ENCODE measurements at places on chromosomes 7 and 10.

DNA sequence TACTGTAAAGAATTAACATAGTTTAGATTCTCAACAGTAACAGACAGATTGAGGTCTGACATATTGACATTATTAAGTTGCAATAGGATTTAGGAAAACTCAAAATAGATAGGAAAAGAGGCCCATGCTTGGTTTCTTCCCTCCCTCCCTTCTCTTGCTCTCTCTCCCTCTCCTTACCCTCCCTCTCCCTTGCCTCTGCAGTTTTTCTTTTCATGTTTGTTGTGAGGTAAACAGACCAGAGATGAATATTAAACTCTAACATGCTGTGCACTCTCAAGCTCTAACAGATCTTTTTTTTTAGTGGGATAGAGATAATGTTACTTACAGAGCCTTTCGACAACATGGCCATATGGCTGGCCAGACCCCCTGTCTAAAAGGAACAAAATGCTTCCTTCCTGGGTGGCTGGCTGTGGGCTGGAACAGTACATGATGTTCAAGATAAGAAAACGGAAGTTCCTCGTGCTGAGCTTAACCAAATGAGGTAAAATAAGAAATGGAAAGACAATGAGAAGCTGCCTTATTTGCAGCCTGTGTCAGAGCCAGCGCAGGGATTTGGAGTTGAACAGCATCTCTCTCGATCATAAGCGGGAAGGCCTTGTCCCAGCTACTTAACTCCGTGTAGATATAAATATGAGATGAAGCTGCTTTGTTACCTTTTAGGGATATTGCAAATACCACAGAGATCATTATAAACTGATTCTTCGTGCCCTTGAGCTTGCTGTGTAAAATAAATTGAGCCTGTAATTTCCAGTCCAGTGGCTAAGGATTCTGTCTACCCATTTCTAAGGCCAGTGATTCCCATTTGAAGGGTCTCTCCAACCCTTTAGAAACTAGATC lies 391.9 kb upstream of the NPVF start:
- DNase-seq = no peak

GRCh38 chr10:130807096-130807495 lies 504.4 kb downstream of the TCERG1L start:
- DNase-seq = no peak

DNA sequence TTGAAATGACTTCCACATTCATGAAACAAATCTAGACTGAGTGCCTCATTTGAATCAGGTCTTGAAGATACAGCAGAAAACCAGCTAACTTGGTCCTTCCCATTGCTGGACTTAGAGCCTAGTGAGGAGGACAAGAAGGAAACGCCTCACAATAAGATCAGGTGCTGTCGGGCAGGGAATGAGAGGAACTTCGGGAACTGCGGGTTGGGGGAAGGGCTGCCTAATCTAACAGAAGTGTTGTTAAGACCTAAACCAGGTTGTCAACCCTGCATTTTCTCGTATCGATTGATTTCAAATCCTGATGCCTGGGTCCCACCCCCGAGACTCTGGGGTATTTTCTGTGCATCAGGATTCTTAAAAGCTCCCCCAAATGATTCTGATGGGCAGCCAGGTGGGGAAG lies 26.3 kb downstream of the MACROH2A2 start:
- DNase-seq = no peak

- DNase-seq = no peak
These were observed 47.6 kb downstream of the AKAP9 start for GRCh38 chr7:91988213-91988612.

GRCh38 chr7:79520543-79520942 lies 67.1 kb upstream of the MAGI2 start:
- DNase-seq = no peak

- DNase-seq = no peak
These were observed 927 bp upstream of the ALOX5 start for GRCh38 chr10:45373003-45373575.

Data from activated T-cell treated with anti-CD3 and anti-CD28 coated beads for 48 hours (primary cell).